ENCODE measurements at places on chromosomes 5 and 9.

- no peak for DNase-seq
These were observed 444.7 kb downstream of the TLE1 start for GRCh38 chr9:81244631-81245030.

GRCh38 chr9:136587944-136588662 is 42.3 kb upstream of the NOTCH1 start:
- peak; percentile 81 for DNase-seq

- DNase-seq: no peak
These were observed 592.4 kb upstream of the DAB2 start for GRCh38 chr5:40017135-40017534.

GRCh38 chr9:121835587-121836365 is 184.3 kb downstream of the DAB2IP start:
- peak; percentile 32 for DNase-seq

DNA sequence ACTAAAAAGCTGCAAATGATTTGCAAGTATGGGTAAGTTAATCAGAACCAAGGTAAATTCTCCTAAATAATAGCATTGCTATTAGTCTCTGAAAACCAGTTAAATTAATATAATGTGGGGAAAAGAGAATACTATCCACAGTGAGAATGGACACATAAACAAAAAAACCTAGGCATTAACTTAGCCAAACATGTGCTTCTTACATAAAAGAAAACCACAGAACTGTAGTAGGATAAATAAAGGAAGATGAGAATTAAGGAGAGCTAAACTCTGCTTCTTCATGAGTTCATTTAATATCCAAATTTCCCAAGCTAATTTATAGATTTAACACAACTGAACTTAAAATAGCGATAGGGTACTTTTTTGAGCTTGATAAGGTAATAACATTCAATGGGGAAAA is 31.8 kb downstream of the ABCA1 start:
- DNase-seq: no peak

GRCh38 chr9:86854898-86855523 is 92.3 kb downstream of the GAS1 start:
- peak; percentile 84 for DNase-seq
